ENCODE measurements at places on chromosomes 13 and 19.

- no peak for DNase-seq
These were observed 21.2 kb downstream of the ZNF675 start for GRCh38 chr19:23665651-23666410.

DNA sequence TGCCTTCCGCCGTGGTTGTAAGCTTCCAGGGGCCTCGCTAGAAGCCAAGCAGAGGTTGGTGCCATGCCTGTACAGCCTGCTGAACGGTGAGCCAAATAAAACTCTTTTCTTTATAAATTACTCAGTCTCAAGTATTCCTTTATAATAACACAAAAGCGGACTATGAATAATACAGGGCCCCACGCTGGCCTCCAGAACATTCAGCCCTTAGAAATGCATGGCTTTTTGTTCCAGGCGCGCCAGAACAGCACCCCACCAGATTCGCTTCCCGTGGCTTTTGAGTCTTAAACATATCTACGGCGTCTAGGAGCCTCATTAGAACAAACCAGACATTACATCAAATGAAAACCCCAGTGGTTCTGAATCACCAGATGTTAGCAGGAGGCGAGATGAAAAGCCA lies 75.1 kb downstream of the SLC15A1 start:
- no peak for DNase-seq

DNA sequence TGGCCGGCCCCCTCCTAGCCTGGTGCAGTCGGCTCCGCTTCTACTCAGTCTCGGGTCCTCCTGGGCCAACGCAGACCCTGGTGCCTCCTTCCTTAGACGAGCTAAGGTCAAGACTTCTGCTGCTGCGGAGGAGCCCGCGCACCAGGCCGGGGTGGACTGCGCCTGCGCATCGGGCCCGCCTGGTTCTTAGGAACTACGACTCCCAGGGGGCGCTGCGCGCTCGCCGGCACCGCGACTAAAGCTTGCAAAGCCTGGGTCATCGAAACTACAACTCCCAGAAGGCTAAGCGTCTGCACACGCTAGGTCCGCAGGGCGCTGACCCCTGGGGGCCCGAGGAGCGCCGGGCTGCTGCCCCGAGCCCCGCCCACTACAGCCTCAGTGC lies at the start of gene ZNF835:
Gene ZNF835 (minus strand): TSS at position 145 of the 382 bp plus-strand sequence. CDS start 6,559 bp downstream, outside the sequence.
- DNase-seq: no peak

- DNase-seq: no peak
These were observed 110.3 kb downstream of the GGACT start for GRCh38 chr13:100478107-100478809.

- no peak for DNase-seq
These were observed 23.9 kb downstream of the KL start for GRCh38 chr13:33040090-33040489.

DNA sequence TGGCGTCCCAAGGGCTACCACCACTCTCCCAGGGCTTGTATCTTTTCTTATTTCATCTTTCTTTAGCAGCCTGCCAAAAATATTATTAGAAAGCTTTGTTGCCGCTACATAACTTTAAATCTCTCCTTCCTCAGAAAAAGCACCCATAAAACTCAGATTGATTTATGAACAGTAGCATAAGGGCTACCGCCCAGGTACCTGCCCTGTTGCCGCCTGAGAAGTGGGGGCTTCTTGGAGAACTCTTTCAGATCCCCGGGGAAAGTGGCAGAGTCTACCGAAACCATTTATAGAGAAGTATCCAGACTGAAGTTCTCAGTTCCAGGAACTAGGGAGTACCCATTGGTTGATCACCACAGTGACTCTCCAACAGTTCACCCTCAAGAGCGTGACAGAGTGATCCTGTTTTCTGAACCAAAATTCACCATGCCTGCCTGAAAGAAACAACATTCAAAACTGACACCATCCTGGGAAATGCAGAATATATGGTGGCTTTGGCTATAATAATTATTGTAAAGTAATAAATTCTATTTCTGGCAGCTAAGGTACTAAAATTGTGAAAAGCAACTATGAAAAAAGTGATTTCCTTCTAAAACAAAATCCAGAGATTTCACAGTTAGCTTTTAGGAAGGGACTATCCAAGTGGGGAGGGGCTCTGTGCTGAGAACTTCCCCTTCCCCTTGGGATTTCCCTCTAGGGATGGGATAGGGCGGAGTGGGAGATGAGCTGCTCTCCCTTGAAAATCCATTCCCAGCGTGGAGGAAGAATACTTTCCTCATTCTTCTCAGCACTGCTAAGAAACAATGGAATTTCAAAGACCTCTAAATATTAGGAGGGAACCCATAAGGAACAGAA lies 877 bp upstream of the N4BP2L1 start:
- no peak for DNase-seq

- DNase-seq: no peak
These were observed 9.8 kb downstream of the ECSIT start for GRCh38 chr19:11519138-11519537.

DNA sequence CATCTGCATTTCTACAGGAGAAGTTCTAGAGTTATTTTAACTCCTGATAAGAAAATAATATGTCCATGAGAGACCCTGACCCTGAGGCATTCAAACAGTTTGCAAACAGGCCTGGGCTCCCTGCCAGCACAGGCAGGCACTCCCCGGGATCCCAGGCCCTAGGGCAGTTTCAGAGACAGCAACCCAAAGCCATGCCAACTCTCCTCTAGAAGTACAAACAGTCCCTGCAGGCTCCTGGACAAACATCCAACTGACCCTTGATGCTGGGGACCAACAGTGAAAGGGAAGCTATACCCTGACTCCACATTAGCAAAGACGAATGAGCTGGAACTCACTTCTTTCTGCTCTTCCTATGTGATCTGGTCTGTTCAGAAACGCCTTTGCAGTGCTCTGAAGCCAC lies 44.8 kb downstream of the CCDC70 start:
- DNase-seq: no peak

- DNase-seq: peak; percentile 31
These were observed 13.5 kb downstream of the DPF1 start for GRCh38 chr19:38210458-38210987.

GRCh38 chr13:44498502-44498901 lies 77.6 kb downstream of the TSC22D1 start:
- no peak for DNase-seq

DNA sequence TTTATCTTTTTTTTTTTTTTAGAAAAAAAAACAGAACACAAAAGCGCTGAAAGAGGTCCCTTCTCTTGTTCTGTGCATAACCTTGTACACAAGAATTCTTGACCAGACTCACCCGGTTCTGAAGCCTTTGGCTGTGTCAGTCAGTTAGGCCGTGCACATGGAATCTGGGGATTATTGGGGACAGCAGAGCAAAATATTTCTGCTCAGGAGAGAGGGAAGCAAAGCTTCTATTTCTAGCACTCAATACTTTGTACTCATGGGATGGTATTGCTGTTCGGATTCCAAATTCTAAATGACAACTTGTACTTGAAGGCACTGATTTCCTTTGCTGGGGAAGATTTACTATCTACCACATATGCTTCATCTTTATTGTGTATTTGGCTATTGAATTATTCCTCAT lies 272.7 kb downstream of the NHLRC3 start:
- no peak for DNase-seq

DNA sequence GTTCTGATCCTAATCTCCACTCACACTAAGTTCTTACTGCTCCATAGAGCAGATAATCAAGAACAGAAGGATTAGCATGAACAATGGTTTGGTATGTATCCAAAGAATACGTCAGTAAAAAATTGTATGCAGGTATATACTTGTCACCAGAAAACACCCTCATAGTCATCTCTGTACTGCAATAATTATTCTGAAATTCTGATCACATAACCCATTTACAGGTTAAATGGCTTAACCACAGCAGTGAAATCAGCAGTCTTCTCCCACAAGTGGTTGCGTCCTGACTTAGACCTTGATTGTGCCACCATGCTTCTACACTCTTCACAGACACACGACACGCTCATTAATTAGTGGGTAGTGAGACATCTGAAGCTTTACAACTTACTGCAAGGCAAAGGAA lies 50.9 kb downstream of the LNX2 start:
- DNase-seq: no peak

DNA sequence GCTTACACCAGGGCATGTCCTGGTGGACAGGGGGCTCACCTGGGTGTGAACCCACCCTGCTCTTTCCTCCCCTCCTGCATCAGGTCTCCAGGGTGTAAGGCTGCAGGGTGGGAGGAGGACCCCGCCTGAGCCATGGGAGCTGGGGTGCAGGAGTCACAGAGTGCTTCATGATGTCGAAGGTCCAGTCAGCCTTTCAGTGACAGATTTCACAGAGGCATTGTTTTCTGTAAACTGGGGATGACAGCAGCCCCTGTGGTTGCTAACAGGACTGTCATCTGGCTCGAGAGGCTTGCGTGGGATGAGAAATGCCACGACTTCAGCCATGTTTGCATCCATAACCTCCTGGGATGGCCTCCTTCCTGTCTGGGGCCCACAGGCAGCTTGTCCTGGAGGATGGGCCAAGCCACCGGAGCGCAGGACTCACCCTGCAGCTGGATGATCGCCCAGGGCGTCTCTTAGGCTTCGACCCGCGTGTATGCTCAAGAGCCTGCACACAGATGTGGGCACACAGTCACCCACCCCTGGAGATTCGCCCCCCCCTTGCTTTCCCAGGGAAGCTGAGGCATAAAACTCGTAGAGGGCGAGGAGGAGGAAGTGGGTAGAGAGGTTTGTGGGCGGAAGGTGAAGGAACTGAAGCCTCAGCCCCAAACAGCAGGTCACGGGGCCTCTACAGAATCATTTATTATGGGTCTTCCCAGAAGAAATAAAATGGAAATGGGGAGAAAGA lies 4.9 kb downstream of the NANOS3 start:
- DNase-seq: no peak

DNA sequence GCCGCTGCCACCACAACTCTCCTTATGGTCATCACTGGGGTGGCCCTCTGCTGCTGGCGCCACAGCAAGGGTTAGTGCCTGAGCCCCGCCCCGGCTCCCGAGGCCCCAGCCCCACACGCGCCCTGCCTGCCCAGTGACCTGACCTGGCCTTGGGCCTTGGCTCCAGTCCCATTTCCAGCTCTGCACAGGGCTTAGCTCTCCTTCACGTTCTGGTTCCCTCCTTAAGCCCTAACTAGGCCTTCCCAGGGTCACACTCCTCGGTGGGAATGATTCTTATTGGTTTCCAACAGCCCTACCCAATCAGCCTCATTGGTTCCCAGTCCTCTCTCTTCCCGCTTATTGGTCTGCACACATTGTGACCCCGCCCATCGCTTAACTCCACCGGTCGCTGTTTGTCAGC lies 5.8 kb downstream of the KIRREL2 start:
- DNase-seq: no peak

DNA sequence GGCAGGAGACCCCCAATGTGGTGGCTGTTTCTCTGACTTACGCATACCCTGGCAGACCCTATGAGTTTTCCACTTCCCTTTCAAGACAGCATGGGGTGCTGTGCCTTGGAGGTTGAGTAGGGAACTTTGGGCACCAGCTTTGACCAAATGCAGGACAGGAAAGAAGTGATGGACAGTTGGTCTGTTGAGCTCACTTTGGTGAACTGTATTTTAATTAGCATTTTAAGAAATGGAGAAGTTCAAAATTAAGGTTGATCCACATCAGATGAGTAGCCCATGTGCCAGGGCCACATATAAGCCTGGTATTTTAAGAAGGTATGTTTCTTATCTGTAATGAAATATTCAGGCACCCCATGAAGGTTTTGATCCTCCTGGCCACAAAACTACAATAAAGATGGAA lies 46.1 kb upstream of the RAP2A start:
- no peak for DNase-seq

DNA sequence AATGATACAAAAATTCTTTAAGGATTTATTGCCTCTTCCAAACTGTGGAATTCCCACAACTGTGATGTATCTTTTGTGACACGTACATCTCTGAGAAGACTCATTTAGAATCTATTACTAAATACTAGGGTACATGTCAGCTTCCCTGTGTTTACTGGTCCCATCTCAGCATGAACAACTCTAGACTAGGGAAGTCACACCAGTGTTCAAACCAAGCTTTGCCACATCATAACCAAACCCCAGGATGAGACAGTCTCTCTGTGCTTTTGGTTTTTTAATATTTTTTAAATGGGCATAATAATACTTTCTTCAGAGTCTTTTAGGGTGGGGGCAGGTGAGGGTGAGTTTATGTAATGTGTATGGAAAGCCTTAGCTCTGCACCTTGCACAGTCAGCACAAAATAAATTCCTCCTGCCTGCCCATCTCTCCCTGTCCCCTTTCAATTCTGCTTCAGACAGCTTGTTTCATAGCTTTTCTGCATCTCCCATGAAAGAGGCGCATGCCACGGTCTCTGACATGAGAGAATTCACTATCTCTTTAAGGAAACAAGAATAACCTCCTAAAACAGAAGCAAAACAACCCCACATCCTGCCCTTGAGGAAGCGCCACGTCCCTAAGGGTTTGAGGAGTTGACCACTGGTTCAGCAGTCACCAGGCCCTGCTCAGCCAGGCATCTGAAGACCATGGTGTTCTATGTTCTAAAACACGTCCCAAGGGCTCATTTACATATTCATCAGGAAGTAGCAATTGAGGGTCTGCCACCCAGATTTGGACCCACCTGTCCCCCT lies 174.5 kb downstream of the USP12 start:
- DNase-seq: no peak

- peak; percentile 5 for DNase-seq
These were observed 54.3 kb downstream of the SLAIN1 start for GRCh38 chr13:77751513-77752456.

GRCh38 chr13:42486711-42487198 lies 87.2 kb upstream of the TNFSF11 start:
- peak; percentile 87 for DNase-seq

DNA sequence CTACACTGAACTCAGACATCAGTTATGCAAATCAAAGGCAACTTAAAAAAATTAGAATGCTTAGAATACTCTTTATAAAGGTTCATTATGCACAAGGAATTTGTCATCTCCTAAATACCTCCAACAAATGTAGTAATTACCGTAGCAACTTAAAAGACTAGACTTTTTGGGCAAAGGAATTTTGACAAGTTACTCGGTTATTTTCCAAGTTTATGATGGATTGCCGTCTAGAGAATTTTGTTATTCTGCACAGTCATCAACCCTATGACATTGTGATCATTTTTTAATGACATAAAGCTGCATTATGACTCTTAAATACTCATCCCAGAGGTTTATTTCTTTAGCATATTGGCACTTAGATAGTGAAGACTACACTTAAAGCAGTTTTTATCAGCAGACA lies 71.9 kb downstream of the TRPC4 start:
- no peak for DNase-seq

All from skeletal muscle cell (primary cell).